ENCODE measurements at places on chromosomes 3 and 15. TPM values are rescaled to one million over a fixed set of nuclear protein-coding genes. Genes with fewer than 3 reads are reported as not detected.

GRCh38 chr3:66923969-66924368, 74.1 kb upstream of the KBTBD8 start:
- no peak for DNase-seq

GRCh38 chr15:39132954-39133600, 447.8 kb upstream of the THBS1 start:
- DNase-seq, result no peak

DNA sequence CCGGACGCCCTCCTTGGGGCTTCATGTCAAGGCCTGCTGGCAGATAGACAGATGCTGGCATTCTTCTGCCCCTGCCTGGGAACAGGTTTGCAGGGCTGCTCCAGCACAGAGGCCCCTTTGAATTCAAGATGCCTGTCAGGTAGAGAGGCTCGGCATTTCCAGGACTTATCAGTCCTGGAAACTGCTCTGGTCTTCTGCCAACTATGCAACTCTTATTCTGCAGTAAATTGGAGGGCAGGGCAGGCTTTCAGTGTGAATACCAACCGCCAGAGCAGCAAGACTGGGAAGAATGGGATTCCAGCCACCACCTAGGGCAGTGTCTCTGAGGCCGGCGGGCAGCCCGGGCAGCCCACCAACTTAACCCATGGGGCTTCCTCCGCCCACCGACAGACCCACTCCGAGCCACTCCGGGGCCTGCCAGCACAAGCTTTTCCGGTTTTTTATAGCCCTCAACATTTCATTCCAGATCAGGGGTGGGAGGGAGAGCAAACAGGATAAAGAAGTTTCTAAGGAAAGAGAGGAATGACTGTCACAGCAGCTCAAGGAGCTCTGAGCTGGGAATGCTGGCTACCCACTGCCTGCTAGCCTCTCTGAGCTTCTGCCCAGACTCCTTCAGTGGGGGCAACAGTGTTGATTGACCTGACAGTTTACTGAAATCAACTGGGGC, 140.9 kb downstream of the NTRK3 start:
- DNase-seq, result no peak

DNA sequence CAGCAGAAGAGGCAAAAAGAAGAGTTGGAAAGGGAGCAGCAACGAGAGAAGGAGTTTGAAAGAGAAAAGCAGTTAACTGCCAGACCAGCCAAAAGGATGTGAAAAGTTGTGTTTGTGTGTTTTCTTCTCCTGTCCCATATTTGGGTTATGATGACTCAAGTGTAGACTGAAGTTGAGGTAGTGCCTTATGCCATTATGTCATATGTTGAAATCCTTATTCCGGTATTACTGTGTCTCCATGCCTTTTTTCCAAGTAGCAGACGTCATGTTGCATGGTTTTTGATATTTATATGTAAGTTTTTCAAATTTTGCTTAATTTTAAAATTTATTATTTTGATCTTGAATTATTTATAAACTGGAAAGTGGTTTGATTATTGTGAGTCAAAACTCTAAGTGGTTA, 19.2 kb downstream of the BLOC1S6 start:
- DNase-seq, result no peak

- DNase-seq, result no peak
Measured at GRCh38 chr15:79724312-79724711, 172.5 kb downstream of the MTHFS start.

GRCh38 chr15:79294075-79294474, 11.6 kb downstream of the ANKRD34C start:
- DNase-seq, result no peak

GRCh38 chr3:25235031-25235430, 193.0 kb upstream of the RARB start:
- DNase-seq, result no peak

GRCh38 chr15:33194237-33194636, 277 bp downstream of the FMN1 start:
- no peak for DNase-seq

CRYGS gene
- 1.2 TPM for polyA plus RNA-seq

GPR62 gene
- 0.01 TPM for polyA plus RNA-seq

DNA sequence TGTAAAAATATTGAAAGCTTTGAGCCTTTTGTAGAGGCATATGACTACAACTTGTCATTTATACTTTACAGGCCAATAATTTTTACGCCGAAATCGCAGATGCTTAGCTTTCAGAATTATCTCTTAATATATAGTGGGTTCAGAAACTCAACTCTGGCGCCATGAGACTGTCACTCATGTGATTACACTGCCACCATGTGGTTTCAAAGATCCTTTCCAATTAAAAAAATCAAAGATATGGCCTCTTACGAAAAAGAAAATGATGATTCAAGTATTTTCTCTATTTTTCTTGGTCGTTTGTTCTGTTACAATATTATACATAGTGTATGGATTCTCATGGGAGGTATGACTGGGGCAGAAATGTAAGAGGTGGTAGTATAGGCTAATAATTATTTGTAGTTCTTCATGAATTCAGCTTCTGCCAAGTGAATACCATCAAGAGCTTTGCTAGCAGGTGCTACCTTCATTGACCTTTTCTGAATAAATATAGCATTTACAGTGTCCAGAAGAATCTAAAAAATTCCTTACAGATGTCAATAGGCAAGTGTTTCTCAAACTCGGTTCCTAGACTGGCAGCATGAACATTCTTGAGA, 751.7 kb upstream of the GOLIM4 start:
- DNase-seq, result peak; percentile 8

GRCh38 chr3:190385731-190386688, 2.0 kb upstream of the CLDN16 start:
- DNase-seq, result no peak

NOX5 gene
- 0.06 TPM for polyA plus RNA-seq

DNA sequence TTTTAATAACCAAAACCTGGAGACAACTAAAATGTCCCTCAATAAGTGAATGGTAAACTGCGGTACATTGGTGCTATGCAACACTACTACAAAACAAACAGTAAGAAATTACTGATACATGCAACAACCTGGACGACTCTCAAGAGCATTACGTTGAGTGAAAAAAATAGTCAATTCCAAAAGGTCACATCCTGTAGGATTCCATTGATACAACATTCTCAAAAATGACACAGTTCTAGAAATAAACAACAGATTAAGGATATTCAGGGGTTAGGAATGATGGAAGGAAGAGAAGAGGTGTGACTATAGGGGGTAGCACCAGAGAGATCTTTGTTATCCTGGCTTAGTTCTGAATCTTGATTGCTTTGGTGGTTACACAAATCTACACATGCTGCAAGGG, 72.2 kb downstream of the ZNF148 start:
- no peak for DNase-seq

DNA sequence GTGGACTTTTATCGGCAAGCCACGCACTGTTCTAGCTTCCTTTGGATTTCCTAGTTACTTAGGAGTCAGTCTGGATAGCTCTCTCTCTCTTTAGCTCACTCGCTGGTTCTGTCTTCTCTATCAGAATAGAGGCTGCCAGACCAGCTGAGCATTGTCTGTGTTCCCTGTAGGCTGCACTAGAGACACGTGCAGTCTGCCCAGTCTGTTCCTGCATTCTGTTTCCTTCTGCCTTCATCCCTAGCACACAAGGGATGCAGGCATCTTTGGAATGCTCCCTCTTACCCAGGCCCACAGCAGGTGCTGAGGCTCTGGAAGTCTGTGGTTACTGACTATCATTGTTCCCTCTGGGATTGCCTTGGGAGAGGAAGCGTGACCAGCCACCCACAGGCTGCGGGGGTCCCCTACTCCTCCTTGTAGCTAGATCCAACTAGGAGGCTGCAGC, 322.8 kb downstream of the ZNF621 start:
- DNase-seq, result peak; percentile 38

TRPM1 gene
- 0.06 TPM for polyA plus RNA-seq

DNA sequence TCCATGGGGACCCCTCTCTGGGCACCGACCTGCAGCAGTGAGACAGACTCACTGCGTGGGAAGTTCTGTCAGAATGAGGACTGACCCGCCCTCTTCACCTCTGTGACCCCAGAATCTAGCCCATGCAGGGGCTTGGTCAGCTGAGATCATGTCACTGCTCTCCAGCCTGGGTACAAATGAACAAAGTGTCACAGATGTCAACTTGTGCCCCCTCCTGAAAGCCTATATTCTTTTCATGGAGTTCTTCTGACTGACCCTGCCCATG, 210.8 kb downstream of the XXYLT1 start:
- no peak for DNase-seq

TMEM207 gene
- polyA plus RNA-seq, result not detected

DNA sequence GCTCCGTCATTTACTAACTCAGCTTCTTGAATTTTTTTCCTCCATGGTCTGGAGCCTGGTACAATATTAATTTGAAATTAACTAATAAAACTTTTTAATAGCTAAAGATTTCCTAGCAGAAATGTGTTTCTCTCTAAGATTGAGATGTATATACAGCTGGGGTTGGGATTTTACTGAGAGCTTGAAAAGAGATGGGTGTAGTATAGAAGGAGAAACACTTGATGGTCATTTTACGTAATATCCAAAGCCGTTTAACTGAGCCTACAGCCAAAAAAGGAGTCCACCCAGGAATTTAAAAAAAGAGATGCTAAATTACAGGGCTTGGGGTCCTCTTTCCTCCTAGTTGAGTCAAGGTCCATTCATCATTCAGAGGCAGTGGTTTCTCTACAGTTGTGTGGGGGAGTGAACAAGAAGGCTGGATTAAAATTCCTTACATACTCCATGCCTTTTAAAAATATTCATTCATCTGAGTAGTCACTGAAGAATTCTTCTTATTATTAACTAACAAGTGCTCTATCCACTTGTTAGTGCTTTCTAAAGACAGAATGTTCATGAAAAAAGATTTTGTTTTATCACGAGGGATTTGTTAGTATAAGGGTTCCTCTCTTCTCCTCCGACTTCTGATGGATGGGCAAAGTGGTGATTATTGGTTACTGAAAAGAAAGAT, 255.3 kb upstream of the IL12A start:
- DNase-seq, result no peak

- DNase-seq, result no peak
Measured at GRCh38 chr3:164657631-164658030, 420.7 kb downstream of the SI start.

Measured in heart right ventricle (tissue), 16 donors.